ENCODE measurements at places on chromosomes 2 and 18. TPM values are rescaled to one million over a fixed set of nuclear protein-coding genes. Genes with fewer than 3 reads are reported as not detected.

LBX2 gene
- polyA plus RNA-seq: 0.27 TPM

CROCC2 gene
- polyA plus RNA-seq: not detected

SLC16A14 gene
- polyA plus RNA-seq: 2.8 TPM

CD28 gene
- not detected for polyA plus RNA-seq

BBS5 gene
- polyA plus RNA-seq: 0.50 TPM

INHA gene
- 2.7 TPM for polyA plus RNA-seq

DAPL1 gene
- polyA plus RNA-seq: not detected

CRYGC gene
- not detected for polyA plus RNA-seq

DSC2 gene
- 2.5 TPM for polyA plus RNA-seq
